Activated CD4-positive, alpha-beta T cell treated with anti-CD3 and anti-CD28 coated beads, Interleukin-2, amount 50 U/mL, for 48 hours (primary cell): ENCODE measurements at places on chromosomes 2 and 18.
A peak's percentile ranks its signal among the peaks of the same experiment; 100 is the strongest.

- DNase-seq, result no peak
Observed at GRCh38 chr2:51225377-51225776, 193.4 kb upstream of the NRXN1 start.

GRCh38 chr2:12803607-12804006 is 86.9 kb downstream of the TRIB2 start:
- DNase-seq, result no peak

- no peak for DNase-seq
Observed at GRCh38 chr2:105038383-105039061, 653 bp downstream of the MRPS9 start.

DNA sequence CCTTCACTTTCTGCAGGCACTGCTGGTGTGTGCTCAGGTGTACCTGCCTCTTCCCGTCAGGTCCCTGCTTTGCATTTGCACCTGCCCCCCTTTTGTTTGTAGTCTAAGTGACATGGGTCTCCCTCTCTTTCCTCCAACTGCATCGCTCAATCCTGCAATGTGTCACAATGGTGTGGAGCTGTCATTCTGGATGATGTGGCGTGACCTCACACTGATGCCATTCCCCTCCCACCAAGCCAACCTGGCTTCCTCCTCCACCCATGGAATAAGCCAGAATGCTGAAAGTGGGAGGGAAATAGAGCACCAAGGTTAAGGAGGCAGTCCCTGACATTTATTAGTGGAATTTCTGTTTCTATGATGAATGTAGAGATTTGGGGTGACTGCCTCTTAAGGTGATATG is 156.7 kb downstream of the ZBTB7C start:
- no peak for DNase-seq

GRCh38 chr2:212596688-212597087 is 58.1 kb upstream of the ERBB4 start:
- DNase-seq, result no peak

- DNase-seq, result no peak
Observed at GRCh38 chr2:147977679-147978078, 42.9 kb downstream of the ORC4 start.

- no peak for DNase-seq
Observed at GRCh38 chr2:9199716-9200632, 6.6 kb upstream of the ASAP2 start.

GRCh38 chr18:58862851-58863538 is 1.7 kb upstream of the ZNF532 start:
- peak; percentile 15 for DNase-seq

DNA sequence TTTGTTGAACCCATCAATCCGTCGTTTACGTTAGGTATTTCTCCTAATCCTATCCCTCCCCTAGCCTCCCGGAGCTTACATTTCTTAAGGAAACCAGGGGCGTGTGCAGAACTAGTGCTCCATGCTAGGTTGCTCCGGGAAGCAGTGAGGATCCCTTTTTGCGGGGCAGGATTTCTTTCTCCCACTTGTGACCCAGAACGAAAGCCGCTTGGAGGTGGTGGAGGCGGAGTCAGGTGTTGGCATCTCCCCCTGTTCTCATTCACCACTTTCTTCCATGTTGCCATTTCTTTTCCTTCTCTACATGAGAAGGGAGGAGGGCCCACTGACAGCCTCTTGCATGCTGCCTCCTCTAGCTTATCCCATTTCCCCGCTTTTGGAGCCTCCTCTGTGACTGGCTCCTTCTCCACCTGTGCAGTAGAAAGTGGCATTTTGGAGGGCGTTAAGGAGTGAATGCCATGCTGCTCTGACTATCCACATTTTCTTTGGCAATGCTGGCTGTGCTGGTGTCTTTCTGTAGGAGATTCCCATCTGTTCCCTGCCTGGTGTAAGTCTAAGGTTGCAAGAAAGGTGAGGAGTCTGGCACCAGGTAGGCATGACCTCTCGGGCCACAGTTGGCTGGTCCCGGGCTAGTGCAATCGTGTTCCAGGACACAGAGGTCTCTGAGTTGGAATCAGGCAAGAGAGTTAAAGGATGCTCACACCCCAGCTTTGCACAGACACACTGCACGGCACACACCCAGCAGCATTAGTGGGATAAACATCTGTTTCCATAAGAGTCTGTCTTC is 89.5 kb downstream of the ACKR3 start:
- DNase-seq, result no peak

GRCh38 chr2:188725746-188726360 is 248.3 kb upstream of the COL3A1 start:
- no peak for DNase-seq

DNA sequence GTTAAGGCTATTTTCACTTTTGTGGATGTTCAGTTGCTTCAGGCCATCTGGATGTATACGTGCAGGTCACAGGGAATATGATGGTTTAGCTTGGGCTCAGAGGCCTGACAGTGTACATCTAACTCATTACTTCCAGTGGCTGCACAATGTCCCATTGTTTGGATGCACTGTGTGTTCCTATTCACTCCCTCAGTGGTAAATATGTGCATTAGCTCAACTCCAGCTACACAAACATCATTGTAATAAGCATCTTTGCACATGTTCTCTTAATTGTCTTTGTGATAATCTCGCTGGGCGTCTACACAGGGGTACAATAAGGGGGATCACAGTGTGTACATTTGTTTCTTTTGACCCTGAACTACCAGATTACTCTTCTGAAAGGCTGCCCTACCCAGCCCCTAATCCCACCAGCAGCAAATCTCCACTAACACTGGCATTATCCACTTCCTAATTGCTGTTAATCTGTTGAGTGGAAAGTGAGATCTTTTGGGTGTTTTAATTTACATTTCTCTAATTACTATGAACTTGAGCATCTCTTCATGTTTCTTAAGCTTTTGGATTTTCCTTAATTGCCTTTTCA is 56.1 kb upstream of the POLE4 start:
- no peak for DNase-seq

DNA sequence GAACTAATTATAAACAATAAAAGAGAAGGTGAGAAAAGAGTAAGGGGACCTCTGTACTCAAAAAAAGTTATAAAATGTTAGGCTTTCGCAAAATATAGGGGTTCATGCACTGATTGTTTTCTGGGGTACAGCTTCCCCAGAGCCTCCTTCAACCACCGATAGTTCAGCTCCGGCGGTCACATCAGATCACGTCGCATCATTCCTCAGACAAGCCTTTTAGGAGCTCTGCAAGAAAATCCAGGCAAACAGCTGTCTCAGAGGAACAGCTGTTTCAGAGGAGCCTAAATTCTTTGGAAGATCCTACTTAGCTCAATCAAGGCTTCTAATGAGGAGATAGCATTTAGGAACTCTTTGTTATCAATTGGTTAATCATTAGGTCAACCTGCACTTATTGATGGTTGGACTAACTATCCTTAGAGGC is 78.7 kb downstream of the MYCN start:
- DNase-seq, result no peak

GRCh38 chr18:5059696-5060032 is 137.4 kb downstream of the AKAIN1 start:
- no peak for DNase-seq

DNA sequence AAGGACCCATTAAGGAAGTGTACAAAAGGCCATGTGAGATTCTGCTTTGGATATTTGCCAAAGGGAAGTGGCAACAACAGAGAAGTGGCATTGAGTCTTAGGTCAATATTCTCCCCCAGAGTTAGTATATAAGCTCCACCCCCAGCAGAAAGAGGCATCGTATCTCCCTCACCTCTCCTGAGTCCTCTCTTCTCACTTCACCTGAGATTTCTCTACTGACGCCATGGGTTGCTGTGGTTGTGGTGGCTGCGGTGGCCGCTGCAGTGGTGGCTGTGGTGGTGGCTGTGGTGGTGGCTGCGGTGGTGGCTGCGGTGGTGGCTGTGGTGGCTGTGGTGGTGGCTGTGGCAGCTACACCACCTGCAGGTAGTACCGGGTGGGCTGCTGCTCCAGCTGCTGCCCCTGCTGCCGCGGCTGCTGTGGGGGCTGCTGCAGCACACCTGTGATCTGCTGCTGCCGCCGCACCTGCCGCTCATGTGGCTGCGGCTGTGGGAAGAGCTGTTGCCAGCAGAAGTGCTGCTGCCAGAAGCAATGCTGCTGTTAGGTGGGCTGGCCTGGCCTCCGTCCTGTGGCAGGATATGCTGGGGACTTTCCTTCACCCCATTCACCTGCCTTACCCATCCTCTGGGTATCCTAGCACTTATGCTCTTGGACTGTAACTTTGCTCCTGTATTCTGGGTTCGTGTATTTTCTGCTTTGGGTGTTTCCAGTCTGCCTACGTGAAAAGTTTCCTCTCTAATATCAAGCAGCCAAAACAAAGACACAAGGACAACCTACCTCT is 5.9 kb downstream of the SCYGR3 start:
- DNase-seq, result peak; percentile 6

GRCh38 chr2:56741601-56742102 is 557.9 kb downstream of the CCDC85A start:
- no peak for DNase-seq

DNA sequence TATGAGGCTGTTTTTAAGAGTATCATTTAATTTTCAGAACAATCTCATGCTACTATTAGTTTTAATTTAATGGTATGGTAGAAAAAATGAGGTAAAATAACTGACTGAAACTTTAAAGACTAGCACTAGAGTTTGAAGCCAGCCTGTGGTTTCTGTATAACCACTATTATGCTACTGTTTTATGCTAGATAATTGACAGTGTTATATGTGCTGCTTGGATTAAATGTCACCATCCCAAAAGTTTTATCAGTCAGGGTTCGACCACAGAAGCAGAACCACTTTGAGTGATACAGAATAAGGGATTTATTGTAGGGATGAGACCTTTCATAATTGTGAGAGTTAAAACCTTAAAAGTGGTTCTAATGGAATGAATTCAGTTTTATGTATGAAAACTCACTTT is 271.6 kb downstream of the PTGR3 start:
- no peak for DNase-seq

GRCh38 chr2:223832241-223832903 is 5.0 kb downstream of the AP1S3 start:
- no peak for DNase-seq

DNA sequence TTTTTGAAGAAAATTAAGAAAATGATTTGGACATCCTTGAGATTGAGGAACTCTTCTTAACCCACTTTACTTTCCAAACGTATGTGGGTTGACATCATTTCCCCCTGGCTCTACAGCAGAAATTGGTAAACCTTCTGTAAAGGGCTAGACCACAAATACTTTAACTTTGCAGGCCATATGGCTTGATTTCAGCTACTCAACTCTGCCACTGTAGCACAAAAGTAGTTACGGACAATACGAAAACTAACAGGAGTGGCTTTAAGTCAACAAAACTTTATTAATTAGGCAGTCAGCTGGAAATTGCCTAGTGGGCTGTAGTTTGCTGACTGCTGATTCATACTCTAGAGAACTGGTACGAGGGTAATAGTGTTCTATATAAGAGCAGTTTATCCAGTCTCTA is 83.2 kb upstream of the DTNB start:
- no peak for DNase-seq

- DNase-seq, result no peak
Observed at GRCh38 chr2:17689010-17689409, 64.6 kb downstream of the SMC6 start.

- no peak for DNase-seq
Observed at GRCh38 chr18:68874361-68874760, 76.5 kb downstream of the CCDC102B start.

- no peak for DNase-seq
Observed at GRCh38 chr2:2230433-2230817, 100.7 kb downstream of the MYT1L start.

- DNase-seq, result no peak
Observed at GRCh38 chr2:86233436-86233835, 34.2 kb downstream of the MRPL35 start.

DNA sequence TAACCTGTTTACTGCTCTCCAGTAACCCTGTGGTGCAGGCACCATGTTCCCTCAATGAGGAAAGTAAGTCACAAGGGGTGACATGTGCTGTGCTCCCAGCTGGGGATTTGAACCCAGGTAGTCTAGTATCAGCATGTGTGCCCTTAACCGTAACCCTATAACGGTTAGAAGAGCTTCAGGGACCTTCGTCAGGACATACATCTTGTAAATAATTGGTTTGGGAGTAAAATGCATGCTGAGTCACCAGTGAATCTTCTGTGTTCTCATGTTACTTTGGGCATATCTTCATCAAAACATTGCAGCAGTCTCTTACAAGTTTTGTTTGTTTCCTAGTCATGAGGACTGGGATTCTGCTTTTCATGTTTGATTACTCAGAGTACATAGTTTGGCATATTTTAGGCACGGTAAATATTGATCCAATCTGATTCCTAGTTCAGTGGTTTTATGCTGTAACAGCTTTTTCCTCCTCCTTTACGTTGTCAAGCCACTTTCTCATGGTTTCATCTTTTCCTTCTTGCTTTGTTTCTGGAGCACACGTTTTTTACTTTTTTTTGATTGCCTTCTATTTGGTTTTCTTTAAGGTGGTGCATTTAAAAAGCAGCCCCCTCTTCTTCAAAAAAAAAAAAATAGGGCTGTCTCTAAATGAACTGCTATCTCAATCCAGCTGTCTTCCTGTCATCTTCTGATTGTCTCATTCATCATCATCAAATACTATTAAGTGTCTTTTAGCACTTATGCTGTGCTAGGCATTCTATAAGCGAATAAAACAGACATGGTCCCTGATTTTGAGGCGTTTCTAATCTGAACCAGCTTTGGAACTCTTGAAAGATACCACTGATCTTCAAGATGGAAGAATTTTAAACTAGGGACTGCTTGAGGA is 50.4 kb downstream of the CLIP4 start:
- DNase-seq, result no peak

- no peak for DNase-seq
Observed at GRCh38 chr2:201343559-201343958, 13.6 kb downstream of the FLACC1 start.

DNA sequence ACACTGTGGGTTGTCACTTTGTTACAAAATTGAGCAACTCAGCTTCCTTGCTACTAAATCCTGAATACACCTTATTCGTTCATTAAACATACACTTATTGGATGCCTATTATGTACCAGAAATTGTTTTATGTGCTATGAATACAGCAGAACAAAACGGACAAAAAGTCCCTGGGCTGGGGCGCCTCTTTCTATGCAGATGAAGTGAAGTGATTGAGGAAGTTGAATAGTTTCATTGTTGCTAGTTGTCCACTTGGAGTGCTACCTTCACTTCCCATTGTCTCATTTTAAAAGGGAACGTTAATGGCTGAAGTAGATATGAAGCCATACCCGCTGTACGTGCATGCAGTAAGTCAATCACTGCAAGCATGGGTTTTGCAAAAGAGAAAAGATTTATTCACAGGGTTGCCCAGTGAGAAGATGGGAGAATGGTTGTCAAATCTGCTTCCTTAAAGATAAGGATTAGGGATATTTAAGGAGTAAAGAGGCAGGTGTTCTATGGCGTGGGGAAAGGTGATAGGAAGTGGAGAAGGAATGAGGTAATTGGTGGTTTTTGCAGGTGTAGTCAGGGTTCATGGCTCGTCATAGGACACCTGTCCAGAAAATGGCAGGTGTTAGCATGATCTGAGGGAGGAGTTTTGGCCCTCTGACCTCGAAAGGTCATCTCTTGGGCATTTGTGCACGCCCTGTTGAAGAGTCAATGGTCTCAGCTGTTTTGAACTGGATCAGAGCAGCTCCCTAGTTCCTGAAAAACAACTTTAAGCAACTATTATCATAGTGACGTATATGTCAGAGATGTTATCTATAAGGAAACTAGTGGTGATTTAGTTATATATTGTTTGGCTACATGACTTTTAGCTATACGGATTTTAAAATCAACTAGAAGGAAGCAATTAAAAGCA is 23.5 kb downstream of the TRPM8 start:
- no peak for DNase-seq
